Smooth muscle cell of the brain vasculature (primary cell): ENCODE measurements at places on chromosomes 6 and 20.

- no peak for DNase-seq
These were observed 36.8 kb upstream of the SAMD3 start for GRCh38 chr6:130259557-130259956.

- DNase-seq = no peak
These were observed 665 bp downstream of the RRAGD start for GRCh38 chr6:89411145-89412070.

GRCh38 chr6:14129575-14129974, 12.0 kb downstream of the CD83 start:
- no peak for DNase-seq

GRCh38 chr20:37449276-37449675, 71.8 kb upstream of the NNAT start:
- DNase-seq = no peak

DNA sequence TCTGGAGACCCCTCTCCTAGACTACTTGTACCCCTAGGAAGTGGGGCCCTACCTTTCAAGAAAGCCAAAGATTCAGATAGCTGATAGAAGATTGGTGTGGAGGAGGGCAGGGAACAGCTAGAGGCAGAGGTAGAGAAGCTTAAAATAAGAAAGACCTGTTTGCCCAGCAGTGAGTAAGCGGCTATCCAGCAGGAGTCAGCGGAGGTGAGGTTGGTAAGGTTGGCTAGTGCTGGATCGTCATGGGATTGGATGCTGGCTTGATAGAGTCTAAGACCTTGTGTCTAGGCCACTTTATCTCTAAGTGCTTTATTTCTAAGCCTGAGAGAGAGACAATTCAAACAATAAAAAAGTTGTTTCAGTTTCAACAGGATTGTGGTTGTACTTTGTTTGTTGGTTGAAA, 19.1 kb downstream of the ANKS1A start:
- DNase-seq = no peak

GRCh38 chr6:16205377-16206144, 32.8 kb upstream of the GMPR start:
- DNase-seq = peak; percentile 98

- DNase-seq = no peak
These were observed 997.0 kb downstream of the GRIK2 start for GRCh38 chr6:102390541-102390940.

DNA sequence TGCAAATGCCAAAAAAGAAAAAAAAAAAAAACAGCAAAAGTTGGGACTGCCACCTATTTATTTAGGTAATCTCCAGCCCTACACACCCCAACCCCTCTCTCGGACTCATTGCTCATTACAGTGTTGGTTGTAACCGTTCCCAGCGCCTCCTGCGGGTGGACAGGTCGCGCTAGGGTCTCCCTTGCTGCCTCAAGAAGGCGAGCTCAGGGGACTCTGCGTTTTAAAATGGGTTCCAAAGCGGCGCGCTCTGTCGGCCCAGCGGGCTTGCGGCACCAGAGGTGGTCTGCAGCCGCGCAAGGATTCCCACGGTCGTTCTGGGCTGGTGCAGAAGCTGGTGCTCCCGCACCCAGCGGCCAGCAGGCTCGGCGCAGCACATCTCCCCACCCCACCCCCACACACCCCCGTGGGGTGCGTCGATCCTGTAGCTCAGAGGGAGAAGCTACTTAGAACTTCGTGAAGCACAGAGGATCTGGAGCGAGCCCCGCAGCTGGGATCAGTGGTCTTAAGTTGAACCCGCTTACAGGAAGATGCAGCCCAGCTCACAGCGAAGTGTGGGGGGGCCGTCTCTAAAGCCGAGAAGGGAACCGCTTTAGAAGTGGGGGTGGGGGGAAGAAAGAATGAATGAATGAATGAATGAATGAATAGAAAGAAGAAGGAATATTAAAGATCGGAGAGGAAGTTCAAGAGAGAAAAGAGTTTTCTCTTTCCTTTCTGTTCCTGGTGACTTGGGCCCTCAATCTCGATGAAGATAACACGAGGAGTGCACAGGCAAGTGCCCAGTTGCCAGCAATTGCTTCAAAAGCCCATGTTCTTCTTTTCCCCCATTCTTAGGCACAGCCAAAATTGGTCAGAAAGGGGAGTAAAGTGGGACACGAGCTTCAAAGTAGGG, 780 bp downstream of the TFAP2A start:
- DNase-seq = no peak

DNA sequence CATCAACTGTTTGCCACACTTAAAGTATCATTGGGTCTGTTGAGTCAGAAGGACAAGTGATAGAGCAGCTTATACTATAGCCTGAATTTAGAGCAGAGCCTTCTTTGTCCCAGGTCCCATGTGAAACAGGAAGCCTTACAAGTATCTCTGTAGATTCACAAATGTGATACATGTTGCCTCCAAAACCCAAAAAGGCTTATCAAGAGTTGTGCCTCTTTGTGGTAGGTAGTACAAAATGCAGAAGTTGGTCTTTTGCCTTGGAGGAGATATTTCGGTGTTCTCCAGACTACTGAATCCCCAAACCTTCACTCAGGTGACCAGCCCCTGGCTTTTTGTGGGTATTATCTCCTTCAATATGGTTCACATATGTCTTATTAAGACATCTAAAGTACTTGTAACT, 172.8 kb upstream of the PROKR2 start:
- DNase-seq = no peak

DNA sequence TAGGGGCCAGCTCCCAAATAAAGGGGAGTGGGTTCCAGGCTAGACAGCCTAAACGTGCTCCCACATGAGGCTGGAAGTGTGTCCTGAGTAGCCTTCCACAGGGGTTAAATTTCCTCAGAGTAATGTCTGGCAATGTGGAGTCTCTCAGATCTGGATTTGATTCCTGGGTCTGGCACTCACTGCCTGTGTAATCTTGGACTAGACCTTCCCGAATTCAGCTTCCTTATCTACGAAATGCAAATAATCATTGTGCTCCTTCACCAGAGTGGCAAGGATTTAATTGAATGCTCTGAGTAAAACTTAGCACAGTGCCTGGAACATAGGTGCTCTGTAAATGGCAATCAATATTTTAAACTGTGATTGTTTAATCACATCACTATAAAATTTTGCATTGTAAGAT, 114.4 kb downstream of the SLX4IP start:
- no peak for DNase-seq

DNA sequence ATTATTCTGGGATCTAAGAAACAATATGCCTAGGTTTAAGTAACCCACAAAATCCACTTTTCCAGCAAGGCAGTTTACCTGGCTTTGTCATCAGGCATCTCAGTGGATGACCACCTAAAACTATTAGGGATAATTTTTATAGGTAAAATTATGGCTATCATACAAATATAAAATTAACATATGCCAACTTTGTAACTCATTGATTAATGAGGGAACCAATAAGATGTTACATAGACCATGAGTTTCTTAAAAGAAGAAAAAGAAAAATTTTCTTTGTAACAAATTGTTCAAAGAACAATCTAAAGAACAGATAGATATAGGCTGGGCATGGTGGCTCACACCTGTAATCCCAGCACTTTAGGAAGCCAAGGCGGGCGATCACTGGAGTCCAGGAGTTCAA, 49.7 kb upstream of the FILIP1 start:
- no peak for DNase-seq

GRCh38 chr20:35821807-35822242, 50.0 kb downstream of the PHF20 start:
- no peak for DNase-seq

DNA sequence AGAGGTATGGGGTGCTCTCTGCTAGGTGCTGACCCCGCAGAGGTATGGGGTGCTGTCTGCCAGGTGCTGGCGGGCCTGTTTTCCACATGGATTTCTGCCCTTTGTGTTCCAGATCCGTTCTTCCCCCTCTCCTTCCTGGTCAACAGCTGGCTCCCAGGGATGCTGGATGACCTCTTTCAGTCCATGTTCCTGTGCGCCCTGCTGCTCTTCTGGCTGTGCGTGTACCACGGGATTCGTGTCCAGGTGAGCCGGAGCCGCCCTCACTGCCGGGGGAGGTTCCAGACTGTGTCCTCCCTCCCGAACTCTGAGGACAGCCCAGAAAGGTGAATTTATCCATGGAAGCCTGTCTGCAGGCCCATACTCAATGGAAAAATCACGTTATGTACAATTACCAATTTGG, 36.3 kb downstream of the DYNLT1 start:
- DNase-seq = no peak

GRCh38 chr6:147689398-147689797, 180.9 kb downstream of the SAMD5 start:
- DNase-seq = no peak

- no peak for DNase-seq
These were observed 553.7 kb downstream of the CD83 start for GRCh38 chr6:14671261-14671681.

DNA sequence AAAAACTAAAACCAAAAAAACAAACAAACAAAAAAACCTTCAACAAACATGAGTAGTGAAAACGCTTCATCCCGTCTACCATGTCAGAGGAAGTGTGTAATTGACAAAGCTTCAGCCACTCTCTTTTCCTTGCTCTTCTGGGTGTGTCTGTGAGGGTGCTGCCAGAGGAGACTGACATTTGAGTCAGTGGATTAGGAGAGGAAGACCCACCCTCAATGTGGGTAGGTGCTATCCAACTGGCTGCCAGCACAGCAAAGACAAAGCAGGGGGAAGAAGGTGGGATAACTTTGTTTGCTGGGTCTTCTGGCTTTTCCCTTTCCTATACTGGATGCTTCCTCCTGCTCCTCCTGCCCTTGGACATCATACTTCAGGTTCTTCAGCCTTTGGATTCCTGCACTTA, 145.6 kb downstream of the TASP1 start:
- no peak for DNase-seq

DNA sequence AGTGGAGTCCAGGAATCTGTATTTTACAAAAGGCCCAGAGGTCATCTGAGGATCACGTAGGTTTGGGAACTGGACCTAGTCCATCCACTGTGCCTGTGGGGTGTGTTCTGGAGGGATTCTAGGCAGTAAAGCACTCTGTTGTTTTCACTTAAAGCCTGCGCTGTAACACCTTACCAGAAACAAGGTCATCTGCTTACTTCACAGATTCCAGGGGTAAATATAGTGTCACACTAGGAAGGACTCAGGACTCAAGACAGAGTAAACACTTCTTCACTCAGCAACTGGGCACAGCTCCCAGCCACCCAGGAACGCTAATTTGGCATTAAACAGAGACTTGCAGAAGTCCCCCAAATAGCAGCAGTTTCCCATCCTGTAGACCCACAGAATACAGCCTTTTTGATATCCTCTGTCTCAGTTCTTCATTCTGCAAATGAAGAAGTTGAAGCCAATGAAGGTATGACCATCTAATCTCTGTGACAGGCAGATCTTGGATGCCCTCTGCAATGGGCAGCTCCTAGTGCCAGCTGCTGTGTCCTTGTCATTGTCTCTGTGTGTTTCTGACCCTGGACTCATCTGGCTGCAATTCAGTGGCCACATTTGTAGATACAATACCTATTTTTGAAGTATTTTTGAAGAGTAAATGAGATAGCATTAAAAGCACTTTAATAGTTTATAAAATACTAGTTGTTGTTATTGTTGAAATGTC, 129.1 kb downstream of the SLC24A3 start:
- DNase-seq = no peak

GRCh38 chr20:5315807-5316187, 957 bp downstream of the PROKR2 start:
- no peak for DNase-seq

- DNase-seq = no peak
These were observed 88.5 kb downstream of the PRKN start for GRCh38 chr6:162638931-162639574.

- no peak for DNase-seq
These were observed 30.5 kb downstream of the SAYSD1 start for GRCh38 chr6:39084506-39084905.

DNA sequence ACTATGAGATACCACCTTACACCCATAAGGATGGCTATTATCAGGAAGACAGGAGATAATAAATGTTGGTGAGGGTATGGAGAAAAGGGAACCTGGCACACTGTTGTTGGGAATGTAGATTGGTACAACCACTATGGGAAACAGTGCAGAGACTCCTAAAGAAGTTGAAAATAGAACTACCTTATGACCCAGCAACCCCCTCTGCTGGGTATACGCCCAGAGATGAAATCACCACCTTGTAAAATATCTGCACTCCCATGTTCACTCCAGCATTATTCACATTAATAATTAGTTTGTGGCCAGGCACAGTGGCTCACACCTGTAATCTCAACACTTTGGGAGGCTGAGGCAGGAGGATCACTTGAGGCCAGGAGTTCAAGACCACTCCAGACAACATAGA, 26.8 kb downstream of the ZBTB9 start:
- no peak for DNase-seq
